ENCODE measurements at places on chromosomes 16 and 17.

- DNase-seq: no peak
Measured at GRCh38 chr17:8887301-8887700, 19.8 kb upstream of the PIK3R6 start.

- no peak for DNase-seq
Measured at GRCh38 chr16:67412294-67412693, 4.0 kb downstream of the ZDHHC1 start.

- no peak for DNase-seq
Measured at GRCh38 chr17:57724026-57724728, 20.9 kb downstream of the CCDC182 start.

GRCh38 chr16:56075732-56076388 lies 115.4 kb upstream of the GNAO1 start:
- no peak for DNase-seq

GRCh38 chr16:30561089-30561816 lies 3.1 kb upstream of the ZNF764 start:
- DNase-seq: no peak

DNA sequence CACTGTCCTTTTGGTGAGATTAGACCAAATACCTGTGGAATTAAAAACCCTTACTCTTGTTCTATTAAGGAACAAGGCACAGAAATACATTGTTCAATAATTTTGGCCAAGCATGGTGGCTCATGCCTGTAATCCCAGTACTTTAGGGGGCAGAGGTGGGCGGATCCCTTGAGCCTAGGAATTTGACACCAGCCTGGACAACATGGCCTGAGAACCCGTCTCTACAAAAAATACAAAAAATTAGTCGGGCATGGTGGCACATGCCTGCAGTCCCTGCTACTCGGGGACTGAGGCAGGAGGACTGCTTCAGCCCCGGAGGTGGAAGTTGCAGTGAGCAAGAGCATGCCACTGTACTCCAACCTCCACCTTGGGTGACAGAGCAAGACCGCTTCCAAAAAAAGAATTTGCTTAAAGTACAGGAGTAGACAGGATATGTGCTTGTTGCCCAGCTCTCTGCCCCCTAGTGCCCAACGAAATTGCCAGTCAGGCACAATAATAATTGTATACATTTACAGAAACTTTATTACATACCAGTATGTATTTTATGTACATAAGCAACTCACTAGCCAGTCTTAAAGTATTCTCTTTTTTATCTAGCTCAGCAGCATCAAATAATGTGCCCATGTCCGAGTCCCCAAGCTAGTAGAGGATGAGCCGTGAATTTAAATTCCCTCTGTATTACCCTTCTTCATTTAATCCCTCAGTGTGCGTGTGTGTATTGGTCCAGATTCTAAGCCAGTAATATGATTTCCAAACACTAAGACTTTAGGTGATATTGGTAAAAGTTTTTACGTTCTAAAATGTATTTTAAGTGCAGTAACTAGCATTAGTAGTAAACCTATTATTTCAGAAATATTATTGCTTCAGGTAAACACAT lies 1.4 kb downstream of the THUMPD1 start:
- DNase-seq: peak; percentile 39

DNA sequence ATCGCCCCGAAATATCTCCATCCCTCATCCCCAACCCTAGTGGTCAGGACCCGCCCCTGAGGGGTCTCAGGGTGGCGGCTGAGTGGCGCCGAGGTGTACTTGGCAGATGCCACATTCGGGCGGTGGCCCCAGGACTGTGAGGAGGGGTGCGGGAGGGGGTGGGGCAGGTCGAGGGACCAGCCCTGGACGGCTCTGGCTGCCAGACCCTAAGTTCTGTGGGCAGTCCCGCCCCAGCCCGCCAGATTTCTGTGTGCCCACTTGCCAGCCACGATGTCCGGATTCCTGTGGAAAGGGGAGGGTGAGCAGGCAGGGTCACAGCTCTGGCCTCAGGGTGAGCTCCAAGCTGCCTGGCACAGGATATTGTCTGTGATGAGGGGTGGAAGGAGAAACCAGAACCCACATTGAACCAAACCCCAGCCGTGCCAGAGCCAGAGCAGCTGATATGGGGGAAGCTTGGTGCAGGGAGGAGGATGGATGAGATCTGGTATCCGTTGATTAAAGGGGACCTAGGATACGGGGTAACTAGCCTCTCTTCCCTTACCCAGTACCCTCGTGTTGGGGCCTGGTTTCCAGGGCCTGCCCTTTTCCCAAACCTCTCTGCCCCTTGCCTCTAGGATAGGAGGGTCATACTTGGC lies 1.1 kb upstream of the CHAD start:
- no peak for DNase-seq

DNA sequence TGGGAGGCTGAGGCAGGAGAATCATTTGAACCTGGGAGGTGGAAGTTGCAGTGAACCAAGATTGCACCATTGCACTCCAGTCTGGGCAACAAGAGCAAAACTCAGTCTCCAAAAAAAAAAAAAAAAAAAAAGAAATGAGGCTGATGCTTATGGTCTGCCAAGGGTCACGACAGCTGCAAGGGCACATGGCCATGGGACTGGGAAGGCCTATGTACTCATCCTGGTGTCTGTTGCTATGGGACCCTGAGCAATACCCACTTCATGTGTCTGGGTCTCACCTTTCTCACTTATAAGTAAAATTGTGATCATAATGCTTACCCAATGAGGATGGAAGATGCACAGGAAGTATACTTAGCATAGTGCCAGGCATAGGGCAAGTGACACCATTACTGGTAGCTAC lies 16.6 kb downstream of the MIEF2 start:
- DNase-seq: no peak

DNA sequence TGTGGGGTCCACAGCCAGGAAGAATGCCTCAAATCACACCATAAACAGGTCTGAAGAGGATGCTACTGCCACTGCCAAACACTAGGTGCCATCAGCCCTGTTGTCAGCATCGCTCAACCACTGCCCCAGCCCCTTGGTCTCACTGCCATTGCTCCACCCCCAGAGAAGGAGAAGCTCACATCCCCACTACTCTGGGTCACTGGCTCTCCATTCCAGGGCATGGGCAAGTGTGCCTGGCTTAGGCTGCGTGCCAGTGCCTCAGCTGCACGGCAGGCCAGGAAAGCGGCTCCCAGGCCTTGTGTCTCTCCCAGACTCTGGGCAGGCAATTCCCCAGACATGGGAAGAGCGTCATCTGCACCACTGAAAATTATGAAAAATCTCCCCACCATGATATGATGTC lies 1.2 kb upstream of the IGSF6 start:
- DNase-seq: no peak

DNA sequence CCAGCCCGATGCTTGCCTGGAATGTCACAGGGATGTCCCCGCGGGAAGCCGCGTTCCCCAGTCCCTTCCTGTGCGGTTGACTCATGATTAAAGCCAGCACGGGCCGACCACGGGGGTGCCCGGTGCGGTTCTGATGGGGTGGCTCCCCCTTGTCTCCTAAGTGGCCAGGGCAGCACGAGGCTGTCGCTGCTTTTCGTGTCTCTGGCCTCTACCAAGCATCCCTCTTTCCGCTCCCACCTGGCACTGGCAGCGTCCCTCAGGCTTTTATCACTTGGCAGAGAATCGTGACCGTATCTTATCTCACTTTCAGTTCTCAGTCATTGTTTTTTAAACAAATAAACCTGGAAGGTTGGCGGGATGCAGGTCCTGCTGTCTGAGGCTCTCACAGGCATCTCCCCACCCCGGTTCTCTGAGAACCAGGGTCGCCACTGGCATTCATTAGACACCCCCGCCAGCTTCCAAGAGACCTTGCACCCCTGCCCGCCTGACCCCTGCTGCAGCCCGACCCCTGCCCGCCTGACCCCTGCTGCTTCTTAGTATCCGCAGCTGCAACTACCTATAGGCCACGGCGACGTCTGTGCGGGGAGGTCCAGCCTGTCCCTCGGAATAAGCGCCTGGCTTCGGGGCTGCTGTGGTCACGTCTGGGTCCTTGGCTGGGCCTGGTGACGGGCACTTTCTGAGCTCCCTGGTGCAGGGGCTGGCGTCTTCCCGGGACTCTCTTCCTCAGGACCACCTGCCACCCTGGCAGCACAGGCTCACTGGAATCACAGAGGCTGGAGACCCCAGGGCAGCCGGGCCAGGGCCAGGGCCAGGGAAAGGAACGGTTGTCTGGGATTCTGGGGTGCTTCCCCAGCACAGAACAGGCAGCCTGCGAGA lies 7.5 kb downstream of the C1QTNF8 start:
- no peak for DNase-seq

DNA sequence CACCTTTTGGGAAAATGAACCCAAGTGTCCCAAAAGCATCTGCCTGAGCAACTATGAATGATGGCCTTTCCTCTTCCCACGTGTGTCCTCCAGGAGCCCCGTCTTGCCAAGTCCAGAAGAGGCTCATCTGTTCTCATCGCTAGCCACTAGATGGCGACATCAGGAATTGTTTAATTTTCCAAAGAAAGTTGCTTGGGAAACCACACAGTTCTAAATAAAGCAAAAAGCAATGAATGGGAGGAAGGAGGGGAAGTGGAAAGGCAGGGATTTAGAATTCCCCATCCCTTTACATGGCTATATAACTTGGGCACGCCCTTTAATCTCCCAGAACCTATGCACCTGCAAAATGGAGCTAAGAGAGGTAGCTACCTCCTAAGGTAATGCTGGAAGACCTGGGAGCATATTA lies 9.0 kb upstream of the CDH5 start:
- DNase-seq: peak; percentile 29

GRCh38 chr17:74296548-74296936 lies 22.5 kb downstream of the DNAI2 start:
- DNase-seq: peak; percentile 56

- DNase-seq: no peak
Measured at GRCh38 chr17:74235911-74236371, 22.6 kb downstream of the TTYH2 start.

DNA sequence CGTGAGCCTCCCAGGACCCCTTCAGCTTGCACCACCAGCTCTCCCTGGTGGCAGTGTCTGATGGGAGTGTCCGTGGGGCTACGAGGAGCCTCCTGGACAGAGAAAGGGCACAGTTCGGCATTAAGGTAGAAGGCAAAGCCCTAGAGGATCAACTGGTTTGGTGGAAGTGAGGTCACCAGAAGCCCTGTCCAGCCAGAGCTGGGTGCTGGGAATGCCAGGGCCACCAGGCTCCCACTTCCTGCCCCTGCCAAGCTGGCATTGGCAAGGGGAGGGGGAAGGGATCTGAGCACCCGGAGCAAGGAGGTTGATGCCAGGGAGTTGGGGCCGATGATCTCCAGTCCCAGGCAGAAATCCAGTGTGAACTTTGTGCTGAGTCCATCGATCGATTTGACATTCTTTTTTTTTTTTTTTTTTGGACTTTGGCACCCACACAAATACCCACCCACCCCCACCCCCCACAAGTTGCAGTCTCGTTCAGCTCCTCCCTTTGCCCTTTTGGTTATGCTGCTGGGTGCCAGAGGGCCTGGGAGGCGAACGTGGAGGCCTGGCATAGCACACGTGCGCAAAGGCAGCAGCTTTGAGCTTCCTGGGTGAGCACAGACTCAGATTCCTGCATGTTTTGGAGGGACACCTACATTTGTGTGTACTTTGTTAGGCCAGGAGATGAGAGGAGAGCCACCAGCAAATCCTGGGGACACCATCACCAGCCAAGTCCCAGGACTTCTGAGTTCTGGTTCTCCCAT lies 2.1 kb downstream of the NHERF1 start:
- DNase-seq: no peak

DNA sequence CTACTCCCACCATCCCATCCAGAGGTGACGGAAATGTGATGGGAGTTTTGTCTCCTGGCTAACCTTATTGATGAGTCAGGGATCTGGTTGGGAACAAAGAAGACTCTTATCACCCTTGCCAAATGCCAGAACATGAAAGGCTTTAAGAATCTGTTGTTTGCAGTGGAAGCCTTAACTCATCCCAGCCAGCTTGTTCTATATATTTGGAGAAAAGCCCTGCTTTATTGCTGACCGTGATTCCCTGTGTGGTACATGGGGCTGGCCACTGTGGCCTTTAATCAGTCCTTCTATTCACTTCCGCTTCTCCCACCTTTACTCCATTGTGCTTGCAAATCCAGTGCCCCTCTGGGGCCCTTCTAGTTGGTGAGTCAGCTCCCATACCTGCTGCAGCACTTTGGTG lies 156.6 kb downstream of the PHKB start:
- no peak for DNase-seq

DNA sequence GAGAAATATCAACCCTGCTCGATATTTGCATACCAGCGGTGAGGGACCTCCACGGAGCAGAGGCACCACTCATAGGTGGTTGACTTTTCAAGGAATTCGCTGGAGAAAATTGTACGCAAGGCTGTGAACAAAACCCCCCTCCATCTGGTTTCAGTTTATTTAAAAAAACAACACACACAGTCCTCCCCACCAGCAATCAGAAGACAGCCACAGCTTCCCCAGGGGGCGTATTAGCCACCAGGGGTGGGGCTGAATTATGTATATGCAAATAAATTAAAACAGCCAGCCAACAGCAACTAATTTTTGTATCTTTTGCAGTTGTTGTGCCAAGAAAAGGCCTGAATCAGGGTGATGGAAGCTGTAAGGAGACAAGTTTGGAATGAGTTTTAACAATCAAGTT lies 5.9 kb upstream of the HSD11B2 start:
- no peak for DNase-seq

GRCh38 chr17:35743626-35744328 lies 9.3 kb downstream of the GAS2L2 start:
- peak; percentile 23 for DNase-seq

DNA sequence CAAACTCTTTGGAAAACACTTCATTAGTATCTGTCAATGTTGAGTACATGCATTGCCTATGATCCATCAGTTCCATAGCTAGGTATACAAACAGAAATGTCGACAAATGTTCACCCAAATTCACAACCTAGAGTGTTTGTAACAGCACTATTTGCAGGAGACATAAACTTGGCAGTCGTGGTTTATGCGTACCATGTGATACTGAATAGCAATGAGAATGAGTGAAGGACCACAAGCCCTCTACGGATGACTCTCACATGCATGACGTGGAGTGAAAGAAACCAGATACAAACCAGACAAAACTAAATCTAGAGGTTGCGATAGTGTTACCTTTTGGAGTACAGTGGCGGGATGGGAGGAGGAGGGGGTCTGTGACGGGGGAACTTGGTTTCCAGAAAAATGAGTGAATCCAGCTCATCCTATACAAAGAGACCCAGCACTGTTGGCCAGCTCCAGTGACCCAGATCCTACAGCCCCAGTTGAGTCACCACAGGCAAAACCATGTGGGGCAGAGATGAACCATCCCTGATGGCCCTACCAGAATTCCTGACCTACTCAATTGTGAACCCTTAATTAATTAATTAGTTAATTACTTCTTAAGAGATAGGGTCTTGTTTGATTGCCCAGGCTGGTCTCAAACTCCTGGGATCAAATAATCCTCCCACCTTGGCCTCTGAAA lies 15.9 kb upstream of the ULK2 start:
- no peak for DNase-seq

All from activated CD4-positive, alpha-beta T cell treated with anti-CD3 and anti-CD28 coated beads, Interleukin-2, amount 10 ng/mL, durations not matched to agents 7 days and 5 days (primary cell).